Prostate gland (tissue), 2 donors: ENCODE measurements at places on chromosomes 1 and 21. TPM values are rescaled to one million over a fixed set of nuclear protein-coding genes. Genes with fewer than 3 reads are reported as not detected.

GRCh38 chr1:10555635-10556429, 81.1 kb downstream of the PEX14 start:
- no peaks in the 10 kb centered on the region for H3K27me3 ChIP-seq
- peak overlapping the region; percentile 49 for H3K27ac ChIP-seq
- H3K4me3 ChIP-seq, result no peak overlapping the region
- no peaks in the 10 kb centered on the region for H3K36me3 ChIP-seq

- H3K4me3 ChIP-seq, result no peak overlapping the region
- H3K27ac ChIP-seq, result no peak overlapping the region
- no peak for DNase-seq
These were observed 134.3 kb downstream of the MATN1 start for GRCh38 chr1:30589083-30589482.

Gene GJB5
- total RNA-seq, result 6.5 TPM

GRCh38 chr1:213659580-213660547, 327.9 kb upstream of the PROX1 start:
- H3K27ac ChIP-seq, result no peak overlapping the region
- H3K36me3 ChIP-seq, result no peaks in the 10 kb centered on the region
- no peak overlapping the region for H3K4me3 ChIP-seq
- DNase-seq, result no peak
